Mesendoderm (in vitro differentiated cells): ENCODE measurements at places on chromosomes 12 and 14.

DNA sequence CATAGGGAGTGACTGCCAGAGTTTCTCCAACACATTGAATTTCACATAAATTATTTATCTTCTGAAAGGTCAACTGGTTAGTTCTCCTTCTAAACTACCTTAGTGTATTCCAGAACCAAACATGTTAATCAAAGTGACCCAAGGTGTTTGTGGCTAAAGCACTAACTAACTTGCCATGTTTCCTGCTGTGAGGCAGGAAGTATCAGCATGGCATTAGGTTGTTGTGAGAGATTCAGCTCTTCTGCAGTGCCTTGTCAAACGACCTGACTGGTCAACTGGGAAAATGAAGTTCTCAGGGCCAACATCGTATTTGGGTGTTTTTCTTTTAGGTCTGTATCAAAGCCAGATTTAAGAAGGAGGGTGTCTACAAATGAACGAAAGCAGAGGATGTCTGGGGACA is 448.1 kb downstream of the APAF1 start:
- H3K4me1 ChIP-seq, result peaks cover 3% of the 10 kb centered on the region
- H3K27me3 ChIP-seq, result no peaks in the 10 kb centered on the region
- DNase-seq, result peak; percentile 84
- H3K27ac ChIP-seq, result no peak overlapping the region
- H3K4me3 ChIP-seq, result no peak overlapping the region
- H3K36me3 ChIP-seq, result no peaks in the 10 kb centered on the region

DNA sequence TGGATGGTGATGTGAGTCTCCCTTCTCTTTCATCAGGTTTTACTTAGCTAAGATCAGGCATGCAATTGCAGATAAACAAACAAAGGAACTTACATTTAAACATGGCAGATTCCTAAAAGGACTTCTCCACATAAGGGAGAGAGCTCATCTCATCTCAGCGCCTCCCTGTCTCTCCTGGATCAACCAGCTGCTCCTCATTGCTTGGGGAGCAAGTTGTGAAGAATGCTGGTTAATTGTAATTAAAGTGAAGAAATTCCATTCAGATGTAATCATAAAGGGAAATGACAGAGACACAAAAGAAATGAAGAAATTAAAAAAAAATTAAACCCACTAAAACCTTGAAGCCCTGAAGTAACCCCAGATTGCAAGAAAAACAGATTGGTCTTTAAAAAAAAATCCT is 104.4 kb upstream of the DIO2 start:
- H3K27ac ChIP-seq, result no peak overlapping the region
- DNase-seq, result peak; percentile 77
- H3K4me1 ChIP-seq, result no peaks in the 10 kb centered on the region
- H3K36me3 ChIP-seq, result no peaks in the 10 kb centered on the region
- H3K27me3 ChIP-seq, result no peaks in the 10 kb centered on the region

DNA sequence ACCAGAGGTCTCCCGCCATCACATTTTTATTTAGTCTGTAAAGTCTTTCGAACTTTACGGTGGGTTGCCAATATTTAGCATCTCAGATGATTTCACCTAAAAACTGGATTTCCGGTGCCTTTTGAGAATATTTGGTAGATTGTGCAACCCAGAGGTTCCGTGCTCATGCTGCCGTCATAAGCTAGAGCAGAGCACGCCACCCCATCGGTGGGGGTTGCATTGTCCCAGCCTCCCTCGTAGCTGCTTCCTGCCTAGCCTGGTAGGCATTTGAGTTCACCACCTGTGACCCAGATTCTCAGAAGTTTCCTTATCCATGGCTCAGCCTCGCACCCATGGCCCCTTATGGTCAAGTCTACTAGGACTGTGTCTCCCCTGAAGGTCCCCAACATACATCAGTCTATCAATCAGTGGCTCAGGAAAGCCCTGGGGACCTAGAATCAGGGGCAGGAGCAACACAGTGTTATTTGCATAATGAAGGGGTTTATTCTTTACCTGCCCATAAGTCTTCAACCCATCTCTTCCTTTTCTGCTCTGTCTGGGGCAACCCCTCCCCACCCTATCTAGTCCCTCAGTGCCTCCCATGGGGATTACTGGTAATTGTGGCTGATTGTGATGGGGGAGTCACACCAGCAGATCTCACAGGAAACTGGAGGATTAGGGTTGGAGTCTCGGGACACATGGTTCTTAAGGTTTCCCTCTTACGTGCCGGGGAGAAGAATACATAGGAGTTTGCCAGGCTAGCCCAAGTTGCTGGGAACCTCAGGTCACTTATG is 152.3 kb downstream of the PHETA1 start:
- H3K27ac ChIP-seq, result no peak overlapping the region
- H3K36me3 ChIP-seq, result no peaks in the 10 kb centered on the region
- H3K4me1 ChIP-seq, result no peaks in the 10 kb centered on the region
- peak; percentile 21 for DNase-seq
- no peak overlapping the region for H3K4me3 ChIP-seq

- H3K36me3 ChIP-seq, result no peaks in the 10 kb centered on the region
- H3K4me1 ChIP-seq, result peaks cover 13% of the 10 kb centered on the region
- DNase-seq, result no peak
- no peak overlapping the region for H3K27ac ChIP-seq
- no peaks in the 10 kb centered on the region for H3K27me3 ChIP-seq
Measured at GRCh38 chr14:61417141-61417540, 95.8 kb downstream of the PRKCH start.

DNA sequence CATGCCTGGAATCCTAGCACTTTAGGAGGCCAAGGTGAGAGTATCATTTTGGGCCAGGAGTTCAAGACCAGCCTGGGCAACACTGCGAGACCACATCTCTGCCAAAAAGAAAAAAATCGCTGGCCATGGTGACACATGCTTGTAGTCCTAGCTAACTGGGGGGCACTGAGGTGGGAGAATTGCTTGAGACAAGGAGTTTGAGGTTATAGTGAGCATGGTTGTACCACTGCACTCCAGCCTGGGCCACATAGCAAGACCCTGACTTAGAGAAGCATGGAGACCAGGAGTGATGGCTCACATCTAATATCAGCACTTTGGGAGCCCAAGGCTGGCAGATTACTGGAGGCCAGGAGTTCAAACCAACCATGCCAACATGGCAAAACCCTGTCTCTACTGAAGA is 9.2 kb downstream of the PTGES3 start:
- no peak for DNase-seq
- H3K27ac ChIP-seq, result no peak overlapping the region
- no peaks in the 10 kb centered on the region for H3K4me1 ChIP-seq
- no peaks in the 10 kb centered on the region for H3K27me3 ChIP-seq
- H3K36me3 ChIP-seq, result peaks cover 3% of the 10 kb centered on the region
- no peak overlapping the region for H3K4me3 ChIP-seq

- H3K4me3 ChIP-seq, result no peak overlapping the region
- peaks cover 29% of the 10 kb centered on the region for H3K4me1 ChIP-seq
- H3K36me3 ChIP-seq, result peaks cover 10% of the 10 kb centered on the region
Measured at GRCh38 chr12:54412786-54413185, 6.3 kb downstream of the ITGA5 start.

DNA sequence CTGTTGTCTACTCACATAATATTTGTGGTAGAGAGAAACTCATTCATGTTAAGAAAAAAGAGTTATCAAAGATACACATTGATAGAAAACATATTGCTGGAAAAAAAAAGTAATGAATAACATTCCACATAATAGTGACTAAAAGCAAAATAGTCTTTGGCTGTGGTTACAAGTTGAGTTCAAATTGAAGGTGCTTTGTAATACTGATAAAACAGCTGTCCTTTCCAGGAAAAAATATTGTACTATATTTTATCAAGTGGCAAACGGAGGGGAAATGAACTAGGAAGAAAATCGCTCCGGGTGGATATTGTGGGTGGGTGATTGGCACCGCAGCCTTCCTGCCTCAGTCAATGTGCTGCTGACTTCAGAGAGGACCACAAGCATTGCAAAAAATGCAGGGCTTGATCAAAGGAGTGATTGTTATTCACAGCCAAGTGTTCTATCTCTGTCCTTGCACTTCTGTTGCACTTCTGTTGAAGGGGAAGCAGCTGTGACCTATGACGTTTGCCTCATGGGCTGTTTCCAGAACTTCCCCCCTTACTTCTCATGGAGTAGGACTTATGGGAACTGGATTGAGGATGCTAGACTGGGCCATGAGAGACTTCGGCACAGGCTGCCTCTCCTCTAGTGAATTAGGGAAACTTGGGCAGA is 114.4 kb downstream of the VRK1 start:
- H3K4me1 ChIP-seq, result no peaks in the 10 kb centered on the region
- H3K27ac ChIP-seq, result no peak overlapping the region
- H3K27me3 ChIP-seq, result no peaks in the 10 kb centered on the region
- H3K36me3 ChIP-seq, result no peaks in the 10 kb centered on the region

DNA sequence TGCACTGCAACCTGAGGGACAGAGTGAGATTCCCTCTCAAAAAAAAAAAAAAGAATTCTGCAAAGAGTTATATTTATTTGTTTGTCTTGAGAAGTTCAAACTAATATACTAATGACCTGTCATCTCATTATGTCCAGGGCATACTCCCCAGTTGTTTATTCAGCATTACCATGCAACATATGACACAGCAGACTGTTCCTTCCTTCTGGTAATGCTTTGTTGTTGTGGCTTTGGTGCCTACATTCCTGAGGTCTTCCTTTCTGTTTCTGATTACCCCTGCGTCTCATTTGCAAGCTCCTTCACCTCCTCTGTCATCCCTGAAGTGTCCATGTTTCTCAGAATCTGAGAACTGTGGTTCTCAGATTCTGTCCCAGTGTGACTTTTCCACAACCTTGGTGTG is 55.3 kb downstream of the DERA start:
- no peaks in the 10 kb centered on the region for H3K4me1 ChIP-seq
- no peaks in the 10 kb centered on the region for H3K27me3 ChIP-seq
- H3K36me3 ChIP-seq, result no peaks in the 10 kb centered on the region
- H3K27ac ChIP-seq, result no peak overlapping the region

DNA sequence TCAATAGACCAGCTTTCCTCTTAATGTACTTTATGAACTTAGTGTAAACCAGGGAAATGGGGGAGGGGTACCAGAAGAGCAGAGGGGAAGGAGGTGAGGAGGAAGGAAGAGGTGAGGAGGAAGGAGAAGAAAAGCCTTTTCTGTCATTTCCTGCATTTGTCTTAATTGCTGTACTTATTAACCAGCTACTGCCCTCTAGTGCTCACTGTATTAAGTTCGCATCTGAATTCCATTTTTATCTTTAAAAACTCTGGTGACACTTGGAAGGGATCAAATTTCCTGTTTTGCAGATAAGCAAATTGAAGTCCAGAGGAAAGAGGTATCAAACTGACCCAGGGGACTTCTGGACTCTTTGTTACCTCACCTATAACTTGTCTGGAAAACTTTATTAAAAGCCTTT is 22.2 kb downstream of the MANSC1 start:
- no peaks in the 10 kb centered on the region for H3K4me1 ChIP-seq
- no peak overlapping the region for H3K27ac ChIP-seq
- DNase-seq, result peak; percentile 87
- no peak overlapping the region for H3K4me3 ChIP-seq

DNA sequence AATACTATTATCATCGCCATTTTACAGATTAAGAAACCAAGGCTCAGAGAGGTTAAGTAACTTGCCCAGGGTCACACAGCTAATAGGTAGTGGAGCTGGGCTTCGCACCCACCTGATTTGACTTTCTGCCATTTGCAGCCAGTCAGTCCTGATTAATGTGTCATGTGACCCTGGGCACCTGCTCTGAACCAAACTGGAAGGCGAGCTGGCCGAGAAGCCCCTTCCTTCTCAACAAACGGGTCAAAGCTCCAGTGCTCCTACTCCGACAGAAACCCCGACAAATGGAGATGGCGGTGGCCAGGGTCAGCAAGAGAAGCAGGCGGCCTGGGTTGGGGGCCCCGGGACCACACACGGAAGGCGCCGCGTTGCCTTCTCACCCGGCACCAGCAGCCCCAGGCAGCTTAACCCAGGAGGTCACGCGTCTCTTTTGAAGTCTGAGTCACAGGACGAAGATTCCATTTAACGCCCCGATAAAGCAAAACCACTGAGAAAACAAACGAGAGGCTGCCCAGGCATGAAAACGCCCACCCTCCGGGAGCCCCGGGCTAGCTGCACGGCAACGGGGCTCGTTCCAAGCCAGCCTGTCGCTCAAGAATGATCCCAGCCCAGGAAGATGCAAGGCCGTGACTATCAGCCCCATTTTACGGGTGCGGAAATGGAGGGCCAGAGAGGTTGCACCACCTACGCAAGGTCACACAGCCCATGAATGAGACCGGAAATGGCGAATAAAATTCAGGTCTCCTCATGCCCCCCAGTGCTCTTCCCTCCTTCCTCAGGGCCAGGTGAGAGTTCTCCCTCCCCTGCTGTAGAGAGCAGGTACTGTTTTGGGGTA is 124.8 kb downstream of the SCARB1 start:
- H3K27ac ChIP-seq, result no peak overlapping the region
- no peak for DNase-seq
- no peaks in the 10 kb centered on the region for H3K4me1 ChIP-seq

- H3K4me1 ChIP-seq, result no peaks in the 10 kb centered on the region
- H3K27ac ChIP-seq, result no peak overlapping the region
- DNase-seq, result peak; percentile 74
- H3K27me3 ChIP-seq, result no peaks in the 10 kb centered on the region
- H3K36me3 ChIP-seq, result no peaks in the 10 kb centered on the region
- H3K4me3 ChIP-seq, result no peak overlapping the region
Measured at GRCh38 chr14:95197551-95197950, 40.2 kb upstream of the DICER1 start.

GRCh38 chr12:124779161-124780141 is 84.2 kb downstream of the SCARB1 start:
- H3K27me3 ChIP-seq, result no peaks in the 10 kb centered on the region
- DNase-seq, result no peak
- peaks cover 1% of the 10 kb centered on the region for H3K36me3 ChIP-seq
- H3K4me1 ChIP-seq, result no peaks in the 10 kb centered on the region
- no peak overlapping the region for H3K4me3 ChIP-seq

GRCh38 chr12:6241495-6241894 is 41.3 kb downstream of the CD9 start:
- H3K4me1 ChIP-seq, result no peaks in the 10 kb centered on the region
- no peak for DNase-seq
- H3K36me3 ChIP-seq, result no peaks in the 10 kb centered on the region
- H3K27ac ChIP-seq, result no peak overlapping the region
- H3K27me3 ChIP-seq, result no peaks in the 10 kb centered on the region

- DNase-seq, result no peak
- H3K4me1 ChIP-seq, result no peaks in the 10 kb centered on the region
- peaks cover 3% of the 10 kb centered on the region for H3K27me3 ChIP-seq
Measured at GRCh38 chr14:95699412-95699811, 13.2 kb downstream of the TCL1B start.

GRCh38 chr14:66853311-66853710 is 335.9 kb upstream of the GARIN2 start:
- DNase-seq, result no peak
- H3K4me1 ChIP-seq, result no peaks in the 10 kb centered on the region
- no peaks in the 10 kb centered on the region for H3K36me3 ChIP-seq
- no peak overlapping the region for H3K4me3 ChIP-seq
- H3K27ac ChIP-seq, result no peak overlapping the region

GRCh38 chr12:57330992-57331391 is 80.0 kb upstream of the STAC3 start:
- H3K4me1 ChIP-seq, result no peaks in the 10 kb centered on the region
- no peak overlapping the region for H3K4me3 ChIP-seq
- DNase-seq, result no peak
- H3K36me3 ChIP-seq, result no peaks in the 10 kb centered on the region

DNA sequence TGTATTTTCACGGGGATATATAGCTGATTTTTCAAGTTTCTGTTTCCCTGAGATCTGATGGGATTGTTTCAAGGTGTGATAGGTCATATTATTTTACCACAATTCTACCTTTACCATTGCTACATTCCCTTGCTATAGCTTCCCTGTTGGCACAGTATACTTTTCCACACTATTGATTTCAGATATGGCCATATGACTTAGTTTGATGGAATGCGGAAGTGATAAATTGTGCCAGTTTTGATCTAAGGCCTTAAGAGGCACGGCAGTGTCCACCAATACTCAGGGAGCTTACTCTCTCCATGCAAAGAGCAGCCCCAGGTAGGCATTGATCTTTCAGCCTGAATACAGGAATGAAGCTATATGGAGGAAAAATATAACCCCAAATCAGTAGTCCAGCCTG is 315.7 kb downstream of the SLC16A7 start:
- no peak for DNase-seq
- no peak overlapping the region for H3K27ac ChIP-seq
- H3K4me3 ChIP-seq, result no peak overlapping the region
- no peaks in the 10 kb centered on the region for H3K4me1 ChIP-seq
